Esophagus squamous epithelium (tissue), 5 donors: ENCODE measurements at places on chromosomes 12 and 14.

GRCh38 chr12:92338671-92339070 is 193.0 kb upstream of the BTG1 start:
- DNase-seq: no peak

DNA sequence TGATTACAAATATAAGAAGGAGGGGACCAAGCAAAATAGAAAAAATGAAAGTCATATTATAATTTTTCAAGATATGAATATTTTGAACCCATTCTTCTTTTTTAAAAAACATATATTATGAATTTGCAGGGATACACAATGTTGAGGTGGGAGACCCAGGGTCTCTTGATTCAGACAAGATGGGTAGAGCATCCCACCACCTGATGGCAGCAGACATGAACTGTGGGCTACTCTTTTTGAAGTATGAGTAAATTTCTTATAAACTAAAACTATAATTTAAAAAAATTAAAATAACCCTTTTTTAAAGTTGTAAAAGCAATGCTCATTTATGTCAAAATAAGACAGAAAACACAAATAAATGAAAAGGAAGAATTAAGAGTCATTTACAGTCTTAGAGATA is 202.7 kb upstream of the PRICKLE1 start:
- no peak for DNase-seq

- DNase-seq: no peak
Observed at GRCh38 chr14:25759920-25760655, 710.1 kb upstream of the STXBP6 start.

GRCh38 chr12:46480724-46481123 is 108.2 kb upstream of the SLC38A2 start:
- no peak for DNase-seq

DNA sequence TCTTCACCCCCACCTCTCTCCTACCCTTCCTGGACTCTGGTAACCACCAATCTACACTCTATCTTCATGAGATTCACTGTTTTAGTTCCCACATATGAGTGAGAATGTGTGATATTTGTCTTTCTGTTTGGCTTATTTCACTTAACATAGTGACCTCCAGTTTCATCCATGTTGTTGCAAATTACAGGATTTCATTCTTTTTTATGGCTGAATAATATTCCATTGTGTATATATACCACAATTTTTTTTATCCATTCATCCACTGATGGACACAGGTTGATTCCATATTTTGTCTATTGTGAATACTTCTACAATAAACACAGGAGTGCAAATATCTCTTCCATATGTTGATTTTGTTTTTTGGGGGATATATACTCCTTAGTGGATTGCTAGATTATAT is 140.5 kb downstream of the OTOGL start:
- DNase-seq: no peak

DNA sequence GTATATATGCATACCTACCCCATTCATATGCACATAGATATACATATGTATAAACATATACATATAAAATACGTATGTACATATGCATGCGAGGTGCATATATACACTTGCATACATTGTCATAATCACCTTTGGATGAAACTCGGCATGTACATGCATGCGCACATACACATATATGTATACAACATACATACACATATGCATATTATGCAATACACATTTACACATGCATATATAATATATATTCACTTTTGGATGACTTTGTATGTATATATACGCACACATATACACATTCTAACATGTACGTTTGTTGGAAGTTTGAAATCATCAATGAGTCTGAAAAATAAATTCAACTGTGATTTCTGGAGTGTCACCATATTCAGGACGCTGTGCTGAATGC is 401.6 kb upstream of the TBX3 start:
- DNase-seq: no peak

DNA sequence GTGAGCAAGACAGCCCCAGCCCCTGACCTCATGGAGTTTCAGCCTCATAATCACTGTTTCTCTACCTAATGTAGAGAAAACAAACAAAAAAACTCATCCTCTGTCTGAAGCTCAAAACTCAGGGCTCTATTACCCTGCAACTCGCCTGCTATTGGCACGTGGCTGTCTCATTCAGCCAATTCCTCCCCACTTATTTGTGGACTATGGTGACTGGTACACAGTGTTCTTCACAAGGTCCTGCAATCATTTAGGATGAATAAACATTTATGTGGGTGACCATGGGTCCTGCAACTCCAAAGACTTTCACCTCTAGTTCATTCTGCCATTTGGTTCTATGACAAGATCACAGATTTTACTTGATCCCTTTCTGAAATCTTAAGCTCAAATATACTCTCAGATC is 4.7 kb downstream of the PPP2R3C start:
- no peak for DNase-seq

- no peak for DNase-seq
Observed at GRCh38 chr14:67837011-67837624, 17.5 kb downstream of the RAD51B start.

GRCh38 chr14:52485350-52485960 is 66.8 kb downstream of the TXNDC16 start:
- no peak for DNase-seq

- no peak for DNase-seq
Observed at GRCh38 chr12:75751769-75752471, 240.5 kb upstream of the KRR1 start.

GRCh38 chr14:55691659-55692058 is 111.7 kb downstream of the KTN1 start:
- DNase-seq: no peak

GRCh38 chr12:124422570-124423523 is 128.0 kb downstream of the RFLNA start:
- no peak for DNase-seq

DNA sequence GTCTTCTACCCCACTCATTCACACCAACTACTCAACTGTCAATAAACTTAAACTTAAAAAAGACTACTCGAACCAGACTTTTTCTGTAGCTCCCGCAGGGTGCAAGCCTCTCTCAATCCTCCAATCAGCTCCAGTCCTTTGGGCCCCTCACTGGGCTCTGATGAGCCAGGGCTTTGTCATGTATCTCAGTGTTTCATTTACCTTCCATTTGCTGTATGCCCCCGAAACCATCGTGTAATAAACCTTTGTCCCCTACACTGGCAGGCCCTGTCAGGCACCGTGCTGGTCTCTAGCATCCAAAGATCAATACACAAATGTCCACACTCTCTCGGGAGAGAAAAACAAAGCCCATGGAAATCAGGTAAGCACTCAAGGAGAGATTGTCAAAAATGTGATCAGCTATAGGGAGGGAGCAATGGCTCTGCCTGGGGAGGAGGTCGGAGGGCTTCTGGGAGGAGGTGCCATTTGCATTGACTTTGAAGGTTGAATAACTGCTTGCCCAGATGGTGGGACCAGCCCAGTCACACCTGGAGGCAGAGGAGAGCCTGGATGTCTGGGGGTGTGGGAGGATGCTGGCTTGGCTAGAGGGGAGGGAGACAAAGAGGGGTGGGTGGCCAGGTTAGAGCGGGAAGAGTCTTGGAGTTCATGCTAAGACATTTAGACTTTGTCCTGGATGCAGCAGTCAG is 42.1 kb upstream of the DICER1 start:
- DNase-seq: no peak

DNA sequence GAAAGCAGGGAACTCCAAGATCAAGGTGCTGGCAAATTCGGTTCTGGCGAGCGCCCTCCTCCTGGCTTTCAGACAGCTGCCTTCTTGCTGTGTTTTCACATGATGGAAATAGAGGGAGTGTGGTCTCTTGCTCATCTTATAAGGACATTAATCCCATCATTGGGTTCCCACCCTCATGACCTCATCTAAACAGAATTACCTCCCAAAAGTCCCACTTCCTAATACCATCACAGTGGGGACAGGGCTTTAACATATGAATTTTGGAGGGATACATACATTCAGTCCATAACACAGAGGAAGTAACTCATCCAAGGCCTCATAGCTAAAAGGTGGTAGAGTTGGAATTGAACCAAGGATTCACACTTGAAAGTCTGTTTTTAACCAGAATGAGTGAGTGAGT is 28.6 kb downstream of the DYRK2 start:
- DNase-seq: no peak

DNA sequence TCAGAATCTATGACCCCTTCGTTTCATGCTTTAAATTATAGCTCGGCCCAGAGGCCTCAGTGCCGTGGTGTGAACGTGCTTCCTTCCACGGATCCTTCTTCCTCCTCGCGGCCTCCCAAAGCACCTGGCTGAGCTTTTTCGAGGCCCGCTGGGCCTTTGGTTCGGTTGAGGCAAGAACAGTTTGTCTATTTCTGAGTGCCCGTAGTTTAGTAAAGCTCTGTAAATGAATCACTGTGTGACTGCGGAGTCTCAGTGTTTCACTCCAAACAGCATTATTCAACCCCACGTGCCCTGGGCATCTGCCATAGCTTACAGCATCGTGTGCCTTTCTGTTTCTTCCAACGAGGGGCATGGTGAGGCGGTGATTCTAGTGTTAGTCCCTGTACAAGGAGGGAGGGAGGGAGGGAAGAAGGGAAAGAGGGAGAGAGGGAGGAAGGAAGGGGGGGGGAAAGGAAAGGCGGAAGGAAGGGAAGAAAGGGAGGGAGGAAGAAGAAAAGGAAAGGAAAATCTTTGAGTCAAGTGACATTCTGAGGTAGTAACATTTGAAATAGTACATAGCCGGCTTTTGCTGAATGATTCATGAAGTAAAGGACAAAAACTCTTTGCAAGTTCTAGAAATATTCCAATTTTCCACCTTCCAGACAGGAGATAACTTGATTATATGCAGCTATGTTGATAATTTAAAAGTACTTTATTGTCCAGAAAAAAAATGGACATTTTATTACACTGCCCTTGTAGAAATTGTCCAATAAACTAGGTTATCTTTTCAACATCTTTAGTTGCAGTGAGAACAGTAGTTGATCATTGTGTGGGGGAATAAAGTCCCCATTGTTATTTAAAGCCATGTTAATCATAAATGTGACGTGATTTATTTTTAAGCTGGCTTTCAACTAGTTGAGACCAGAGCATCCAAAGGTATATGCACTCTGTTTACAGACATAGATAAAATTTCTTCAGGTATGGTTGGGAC is 1.2 kb upstream of the TRIM9 start:
- no peak for DNase-seq

DNA sequence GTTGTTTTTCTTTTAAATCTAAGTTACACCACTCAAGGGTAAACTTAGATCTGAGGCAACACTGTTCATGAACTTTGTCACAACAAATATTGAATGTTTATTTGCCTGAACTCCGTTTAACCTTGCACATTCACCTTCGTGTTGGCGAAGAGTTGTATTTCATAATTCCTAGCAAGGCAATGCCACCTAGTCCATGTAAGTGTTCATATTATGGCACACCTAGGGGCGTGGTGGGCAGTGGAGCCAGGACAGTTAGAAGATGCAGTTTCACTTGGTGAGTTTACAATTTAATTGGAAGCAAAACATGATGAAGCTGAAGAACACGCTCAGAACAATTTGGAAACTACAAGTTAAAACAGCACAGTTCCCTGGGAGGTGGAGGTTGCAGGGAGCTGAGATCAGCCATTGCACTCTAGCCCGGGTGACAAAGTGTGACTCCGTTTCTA is 30.4 kb upstream of the GNPNAT1 start:
- DNase-seq: no peak

DNA sequence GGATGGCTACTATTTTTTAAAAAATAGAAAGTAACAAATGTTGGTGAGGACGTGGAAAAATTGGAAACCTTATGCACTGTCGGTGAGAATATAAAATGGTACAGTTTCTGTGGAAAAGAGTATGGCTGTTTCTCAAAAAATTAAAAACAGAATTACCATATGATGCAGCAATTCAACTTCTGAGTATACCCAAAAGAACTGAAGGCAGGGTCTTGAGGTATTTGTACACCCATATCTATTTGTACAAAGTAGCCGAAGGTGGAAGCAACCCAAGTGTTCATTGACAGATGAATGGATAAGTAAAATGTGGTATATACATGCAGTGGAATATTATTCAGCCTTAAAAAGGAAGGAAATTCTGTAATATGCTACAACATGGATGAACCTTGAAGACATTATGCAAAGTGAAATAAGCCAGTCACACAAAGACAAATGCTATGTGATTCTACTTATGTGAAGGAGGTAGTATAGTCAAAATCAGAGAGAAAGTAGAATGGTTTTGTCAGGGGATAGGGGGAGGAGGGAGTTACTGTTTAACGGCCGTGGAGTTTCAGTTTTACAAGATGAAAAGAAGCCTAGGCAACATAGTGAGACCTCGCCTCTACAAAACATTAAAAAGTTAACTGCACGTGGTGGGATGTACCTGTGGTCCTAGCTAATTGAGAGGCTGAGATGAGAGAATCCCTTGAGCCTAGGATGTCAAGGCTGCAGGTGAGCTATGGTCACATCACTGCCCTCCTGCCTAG is 38.4 kb upstream of the CCT2 start:
- DNase-seq: no peak

- no peak for DNase-seq
Observed at GRCh38 chr12:56679883-56680575, 8.1 kb downstream of the PTGES3 start.

DNA sequence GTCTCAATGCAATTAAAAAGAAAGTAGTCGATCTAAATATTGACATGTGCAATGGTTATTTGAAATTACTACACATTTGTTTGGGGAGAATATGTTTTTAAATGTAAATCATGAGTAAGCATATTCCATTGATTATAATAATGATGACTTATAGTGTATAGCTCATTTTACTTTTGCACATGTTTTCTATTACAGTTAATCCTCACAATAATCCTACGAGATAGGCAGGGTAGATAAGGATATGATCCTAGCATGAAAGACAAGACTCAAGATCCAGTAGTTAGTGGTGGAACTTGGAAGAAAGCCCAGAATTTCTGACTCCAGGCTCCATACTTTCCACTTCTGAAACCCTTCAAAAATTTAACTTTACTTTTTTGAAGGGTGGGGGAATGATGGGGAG is 94.0 kb downstream of the NAV3 start:
- DNase-seq: no peak

DNA sequence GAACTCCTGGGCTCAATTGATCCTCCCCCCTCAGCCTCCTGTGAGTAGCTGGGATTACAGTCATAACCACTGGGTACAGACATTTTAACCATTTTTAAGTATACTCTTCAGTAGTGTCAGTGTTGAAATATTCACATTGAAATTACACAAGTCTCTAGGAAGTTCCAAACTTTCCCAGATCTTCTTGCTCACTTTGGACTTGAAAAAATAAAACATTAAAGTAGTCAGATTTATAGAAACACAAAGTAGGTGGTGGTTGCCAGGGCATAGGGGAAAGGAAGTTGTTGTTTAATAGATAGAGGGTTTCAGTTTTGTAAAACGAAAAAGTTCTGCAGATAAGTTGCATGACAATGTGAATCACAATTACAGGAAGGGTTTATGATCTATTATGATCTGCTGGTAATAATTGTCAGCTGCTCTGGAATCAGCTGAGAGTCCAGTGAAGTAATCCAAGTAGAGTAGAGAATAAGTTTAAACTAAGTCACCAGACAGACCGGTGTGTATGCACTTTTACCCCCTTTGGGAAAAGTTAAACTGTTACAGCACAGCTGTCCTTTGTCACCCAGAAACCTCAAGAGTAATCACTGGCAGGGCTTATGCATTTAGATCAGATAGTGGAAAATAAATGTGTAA is 27.4 kb downstream of the PCNX1 start:
- no peak for DNase-seq

- no peak for DNase-seq
Observed at GRCh38 chr14:59619061-59619460, 42.4 kb upstream of the CCDC175 start.
